ENCODE measurements at places on chromosomes 2 and 18.

- DNase-seq = no peak
Measured at GRCh38 chr2:161919873-161920272, 154.1 kb downstream of the DPP4 start.

- DNase-seq = peak; percentile 59
Measured at GRCh38 chr2:33788044-33788443, 188.9 kb upstream of the FAM98A start.

DNA sequence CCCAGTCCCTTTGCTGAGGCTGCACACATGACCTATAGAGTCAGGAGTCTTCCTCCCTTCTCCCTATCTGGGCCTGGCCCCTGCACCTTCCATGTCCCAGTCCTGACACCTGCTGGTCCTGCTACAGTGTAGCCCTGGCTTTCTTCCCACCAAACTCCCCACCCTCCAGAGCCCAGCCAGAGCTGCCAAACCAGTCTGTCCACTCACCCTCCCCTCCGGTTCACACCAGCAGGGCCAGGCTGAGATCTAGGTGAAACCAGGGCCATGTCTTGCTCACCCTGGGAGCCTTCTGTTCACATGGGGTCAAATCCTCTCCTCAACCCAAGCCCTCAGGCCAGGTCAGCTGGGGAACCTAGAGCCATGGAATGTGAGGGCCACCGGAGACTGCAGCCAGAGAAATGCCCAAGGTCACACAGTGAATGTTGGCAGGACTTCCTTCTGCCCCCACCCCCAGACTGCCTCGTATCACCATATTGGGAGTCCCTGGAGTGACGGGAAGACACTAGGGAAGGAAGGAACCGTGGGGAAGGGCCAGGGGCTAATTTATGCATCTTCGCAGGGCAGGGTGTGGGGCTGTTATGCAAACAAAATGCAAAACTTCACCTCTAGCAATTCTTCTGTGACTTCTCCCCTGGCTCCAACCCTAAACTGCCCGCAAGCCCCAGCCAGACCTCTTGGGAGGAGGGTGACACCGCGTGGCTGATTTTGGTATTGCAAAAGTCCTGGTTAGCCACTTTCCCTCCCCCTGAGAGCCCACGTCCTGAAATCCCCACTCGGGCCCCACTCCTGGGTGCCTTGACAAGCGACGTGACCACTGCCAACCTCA, 14.6 kb downstream of the TNS1 start:
- DNase-seq = no peak

- DNase-seq = no peak
Measured at GRCh38 chr2:115572746-115573145, 1130.3 kb downstream of the DPP10 start.

GRCh38 chr2:232523682-232524597, 2.0 kb upstream of the CHRND start:
- peak; percentile 55 for DNase-seq

DNA sequence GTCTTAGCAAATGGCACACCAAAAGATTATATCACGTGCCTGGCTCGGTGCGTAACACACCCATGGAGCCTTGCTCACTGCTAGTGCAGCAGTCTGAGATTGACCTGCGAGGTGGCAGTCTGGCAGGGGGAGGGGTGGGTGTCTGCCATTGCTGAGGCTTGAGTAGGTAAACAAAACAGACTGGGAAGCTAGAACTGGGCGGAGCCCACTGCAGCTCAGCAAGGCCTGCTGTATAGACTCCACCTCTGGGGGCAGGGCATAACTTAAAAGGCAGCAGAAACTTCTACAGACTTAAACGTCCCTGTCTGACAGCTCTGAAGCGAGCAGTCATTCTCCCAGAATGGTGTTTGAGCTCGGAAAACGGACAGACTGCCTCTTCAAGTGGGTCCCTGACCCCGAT, 55.9 kb upstream of the FSHR start:
- no peak for DNase-seq

DNA sequence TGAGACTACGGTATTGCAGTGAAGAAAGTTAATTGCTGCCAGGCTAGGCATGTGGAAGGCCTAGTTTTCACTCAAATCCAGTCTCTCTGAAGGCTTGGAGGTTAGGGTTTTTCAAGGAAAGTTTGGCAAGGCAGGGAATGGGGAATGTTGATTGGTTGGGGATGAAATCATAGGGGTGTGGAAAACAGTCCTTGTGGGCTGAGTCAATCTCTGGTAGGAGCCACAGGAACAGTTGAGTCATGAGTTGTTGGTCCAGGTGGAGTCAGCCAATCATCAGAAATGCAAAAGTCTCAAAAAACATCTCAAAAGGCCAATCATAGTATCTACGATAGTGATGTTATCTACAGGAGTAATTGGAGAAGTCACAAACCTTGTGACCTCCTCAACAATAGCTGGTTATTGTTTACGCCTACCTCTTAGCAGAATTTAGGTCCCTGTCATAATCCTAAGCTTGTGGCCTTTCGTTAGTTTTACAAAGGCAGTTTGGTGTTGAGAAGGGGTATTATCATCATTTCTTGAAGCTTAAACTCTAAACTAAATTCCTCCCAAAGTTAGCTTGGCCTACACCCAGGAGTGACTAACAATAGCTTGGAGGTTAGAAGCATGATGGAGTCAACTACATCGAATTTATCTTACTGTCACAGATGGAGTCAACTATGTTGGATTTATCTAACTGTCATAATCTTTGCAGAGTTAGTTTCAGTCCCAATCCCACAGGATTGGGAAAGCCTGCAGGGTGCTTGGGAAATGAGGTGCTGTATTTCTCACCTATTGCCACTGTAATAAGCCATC, 33.7 kb upstream of the APCDD1 start:
- DNase-seq = peak; percentile 56

- DNase-seq = no peak
Measured at GRCh38 chr2:197601726-197602125, 73.7 kb downstream of the RFTN2 start.

DNA sequence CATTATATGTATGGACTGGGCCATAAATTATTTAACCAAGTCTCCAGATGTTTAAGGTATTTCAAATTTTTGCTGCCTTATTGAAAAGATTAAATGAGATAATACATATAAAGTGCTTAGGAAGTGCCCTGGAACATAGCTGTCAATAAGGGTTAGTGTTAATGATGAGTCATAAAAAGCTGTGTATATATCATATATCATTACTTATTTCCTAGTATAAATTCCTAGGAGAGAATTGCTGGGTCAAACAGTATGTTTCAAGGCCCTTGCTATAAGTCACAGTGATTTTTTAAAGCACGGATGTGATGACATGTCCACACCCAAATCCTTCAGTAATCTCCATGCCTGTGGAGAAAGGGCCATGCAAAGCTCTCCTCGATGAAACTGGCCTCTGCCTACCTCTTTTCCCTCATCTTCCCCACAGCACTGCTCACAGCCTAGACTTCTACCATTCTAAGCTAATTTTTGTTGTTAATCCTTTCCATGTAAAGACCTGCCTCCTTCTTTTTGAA, 8.5 kb downstream of the ZNF2 start:
- DNase-seq = no peak

DNA sequence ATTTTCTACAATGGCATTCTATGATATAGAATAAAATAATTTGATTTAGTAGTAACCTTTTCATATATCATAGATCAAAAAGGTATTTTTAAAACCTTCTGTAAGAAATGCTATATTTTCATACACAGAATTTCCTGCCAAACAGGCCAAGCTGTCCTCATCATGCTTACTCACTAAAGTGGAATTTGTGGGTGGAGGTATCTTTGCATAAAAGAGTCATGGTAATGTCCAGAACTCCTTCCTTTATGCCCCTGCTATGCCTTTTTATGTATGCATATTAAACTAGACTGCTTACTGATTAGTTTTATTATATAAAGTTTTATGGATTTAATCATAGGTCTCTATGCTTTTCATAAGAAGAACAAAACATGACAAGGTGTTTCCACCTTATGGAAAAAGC, 27.5 kb upstream of the MARCHF7 start:
- peak; percentile 39 for DNase-seq

- no peak for DNase-seq
Measured at GRCh38 chr2:27241761-27242613, 20.9 kb downstream of the SLC30A3 start.

DNA sequence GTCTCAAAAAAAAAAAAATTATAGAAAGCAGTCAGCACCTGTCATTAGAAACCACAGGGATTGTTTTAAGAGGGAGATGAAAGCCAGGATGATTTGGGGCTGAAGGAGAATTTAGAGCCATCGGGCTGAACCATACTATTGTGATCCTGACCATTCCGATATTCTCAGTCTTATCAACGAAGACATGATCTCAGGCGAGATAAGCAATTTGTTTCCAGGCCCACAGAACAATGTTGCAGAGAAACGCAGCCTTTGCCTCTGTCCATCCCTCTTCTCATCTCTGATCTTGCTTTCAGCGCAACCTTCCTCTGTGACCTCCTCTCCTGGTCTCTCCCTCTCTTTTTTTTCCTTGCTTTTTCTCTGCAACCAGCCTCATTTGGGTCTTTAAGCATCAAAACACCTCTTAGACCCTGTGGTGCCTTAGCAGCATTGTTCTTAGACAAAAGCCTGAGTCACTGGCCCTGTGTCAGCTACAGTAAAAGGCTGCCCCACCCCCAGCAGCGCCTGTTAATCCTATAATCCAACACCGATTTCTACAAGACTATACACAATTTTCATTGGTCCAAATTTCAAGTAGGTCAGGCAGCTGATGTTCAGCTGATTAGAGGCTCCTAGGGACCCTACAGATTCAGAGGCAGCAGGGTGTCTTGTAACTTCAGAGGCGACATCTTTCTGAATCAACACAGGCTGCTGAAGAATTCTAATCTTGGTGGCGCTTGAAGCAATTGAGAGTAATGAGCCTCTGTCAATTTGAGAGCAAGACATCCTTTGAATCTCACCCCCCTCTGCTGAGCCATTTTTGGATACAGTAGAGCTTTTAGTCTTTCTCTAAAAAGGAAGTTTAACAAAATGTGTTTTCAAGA, 206.0 kb downstream of the NCK2 start:
- DNase-seq = no peak

GRCh38 chr2:226721541-226721940, 78.1 kb downstream of the IRS1 start:
- no peak for DNase-seq

GRCh38 chr2:198100346-198100745, 296.0 kb downstream of the PLCL1 start:
- no peak for DNase-seq

DNA sequence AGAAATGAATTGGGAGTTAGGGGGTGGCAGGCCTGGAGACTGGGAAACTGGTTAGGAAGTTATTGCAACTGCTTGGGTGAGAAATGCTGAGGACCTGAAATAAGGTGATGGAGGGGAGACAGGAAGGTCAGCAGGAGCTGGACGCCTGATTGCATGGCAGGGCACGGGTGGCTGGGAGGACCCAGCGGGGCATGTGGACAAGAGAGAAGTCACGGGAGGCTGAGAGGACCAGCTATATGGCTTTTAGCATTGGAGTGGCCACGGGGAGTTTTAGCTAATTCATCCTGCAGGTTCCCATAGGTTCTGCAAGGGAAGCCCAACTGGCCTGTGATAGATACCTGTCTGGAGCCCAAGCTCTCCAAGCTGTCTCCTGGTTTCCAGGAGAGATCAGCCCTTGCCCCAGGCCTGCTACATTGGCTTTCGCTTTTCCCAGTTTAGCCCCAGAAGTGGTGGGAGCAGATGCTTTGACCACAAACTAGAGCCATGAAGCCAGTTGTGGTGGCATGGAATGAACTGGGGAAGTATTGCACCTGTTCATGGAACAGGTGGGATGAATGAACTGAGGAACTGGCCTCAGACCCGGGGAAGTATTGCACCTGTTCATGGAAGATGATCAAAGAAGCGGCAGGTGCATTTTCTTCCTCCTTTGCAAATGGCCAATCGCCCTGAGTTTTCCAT, 93.6 kb upstream of the TAF1B start:
- DNase-seq = no peak

DNA sequence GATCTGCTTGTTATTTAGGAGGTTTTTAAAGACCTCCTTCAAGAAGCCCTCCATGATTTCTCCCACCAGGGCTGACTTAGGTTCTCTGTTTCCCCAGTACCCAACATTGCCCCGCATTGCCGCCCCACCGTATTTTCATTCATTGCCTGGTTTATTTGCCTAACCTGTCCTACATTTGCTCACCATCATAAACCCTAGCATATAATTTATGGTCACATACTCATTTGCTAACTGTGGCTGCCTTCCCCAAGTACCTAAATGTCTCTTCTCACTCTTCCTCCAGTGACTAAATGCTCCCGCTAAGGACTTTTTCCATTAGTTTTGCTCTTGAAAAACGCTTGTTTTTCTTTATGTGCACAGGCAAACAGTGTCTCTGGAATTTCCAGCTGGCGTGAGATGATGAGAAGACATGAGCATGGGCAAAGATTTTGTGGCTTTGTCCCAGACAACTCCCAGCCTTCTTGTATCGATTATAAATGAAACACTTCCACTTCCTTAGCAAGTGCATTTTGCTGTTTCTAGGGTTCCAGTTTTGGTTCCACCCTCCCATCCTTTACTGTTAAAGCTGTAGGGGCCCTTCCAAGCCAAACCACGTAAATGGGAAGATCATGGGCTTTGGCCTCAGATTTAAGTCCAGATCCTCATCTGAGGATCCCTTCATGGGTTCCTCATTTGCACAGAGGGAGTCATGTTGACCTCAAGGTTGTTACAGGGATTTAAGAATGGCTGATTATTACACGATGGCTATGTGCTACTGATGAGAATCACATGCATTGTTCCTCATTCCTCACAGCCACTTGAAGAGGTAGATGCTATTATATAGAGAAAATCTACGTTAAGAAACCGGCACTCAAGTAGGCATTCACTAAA, 21.0 kb upstream of the ARMC9 start:
- DNase-seq = no peak

DNA sequence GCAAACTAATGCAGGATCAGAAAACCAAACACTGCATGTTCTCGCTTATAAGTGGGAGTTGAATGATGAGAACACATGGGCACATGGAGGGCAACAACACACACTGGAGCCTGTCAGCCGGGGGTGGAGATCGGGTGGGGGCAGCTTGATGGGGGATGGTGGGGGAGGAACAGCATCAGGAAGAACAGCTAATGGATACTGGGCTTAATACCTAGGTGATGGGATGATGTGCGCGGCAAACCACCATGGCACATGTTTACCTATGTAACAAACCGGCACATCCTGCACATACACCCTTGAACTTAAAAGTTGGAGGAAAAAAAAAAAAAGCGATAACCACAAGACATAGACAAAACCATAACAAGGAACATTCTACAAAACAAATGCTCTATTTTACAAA, 10.4 kb downstream of the CHMP3 start:
- no peak for DNase-seq

DNA sequence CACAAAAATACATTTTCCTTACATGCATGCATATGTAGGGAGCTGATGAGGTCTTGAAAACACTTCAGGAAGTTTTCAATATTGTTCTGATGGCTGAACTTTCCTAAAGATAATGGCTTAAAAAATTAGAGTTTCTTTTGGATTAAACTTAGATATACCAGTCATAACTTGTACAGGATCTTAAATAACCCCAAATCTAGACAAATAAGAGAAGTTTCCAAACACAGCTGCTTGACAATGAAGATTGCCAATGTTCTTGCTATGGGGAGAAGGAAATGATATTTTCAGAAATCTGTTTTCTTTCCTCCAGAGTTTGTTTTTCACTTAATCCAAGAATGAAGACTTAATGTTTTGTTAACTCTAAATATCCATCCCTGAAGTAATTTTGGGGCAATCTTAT, 54.6 kb upstream of the SPTBN1 start:
- DNase-seq = no peak

- DNase-seq = no peak
Measured at GRCh38 chr2:205686056-205686782, 3.9 kb downstream of the NRP2 start.

- DNase-seq = no peak
Measured at GRCh38 chr2:125797192-125797591, 858.8 kb upstream of the GYPC start.

GRCh38 chr2:1856922-1857321, 112.6 kb upstream of the PXDN start:
- peak; percentile 42 for DNase-seq

All from AG08396 (cell line).